ENCODE measurements at places on chromosomes 6 and 20.

GRCh38 chr6:96450082-96450769 is 71.4 kb upstream of the UFL1 start:
- DNase-seq = no peak

DNA sequence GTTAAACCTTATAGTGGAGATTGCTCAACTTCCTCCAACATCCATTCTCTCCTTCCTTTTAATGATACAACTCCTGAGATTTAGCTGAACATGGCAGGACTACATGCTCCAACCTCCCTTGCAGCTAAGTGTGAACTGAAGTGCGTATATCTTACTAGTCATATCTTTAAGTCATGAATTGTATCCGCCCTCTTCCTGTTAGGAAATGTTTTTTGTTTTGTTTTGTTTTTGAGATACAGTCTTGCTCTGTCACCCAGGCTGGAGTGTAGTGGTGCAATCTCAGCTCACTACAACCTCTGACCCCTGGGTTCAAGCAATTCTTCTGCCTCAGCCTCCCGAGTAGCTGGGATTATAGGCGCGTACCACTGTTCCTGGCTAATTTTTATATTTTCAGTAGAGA is 8.8 kb upstream of the OSTM1 start:
- DNase-seq = peak; percentile 8

DNA sequence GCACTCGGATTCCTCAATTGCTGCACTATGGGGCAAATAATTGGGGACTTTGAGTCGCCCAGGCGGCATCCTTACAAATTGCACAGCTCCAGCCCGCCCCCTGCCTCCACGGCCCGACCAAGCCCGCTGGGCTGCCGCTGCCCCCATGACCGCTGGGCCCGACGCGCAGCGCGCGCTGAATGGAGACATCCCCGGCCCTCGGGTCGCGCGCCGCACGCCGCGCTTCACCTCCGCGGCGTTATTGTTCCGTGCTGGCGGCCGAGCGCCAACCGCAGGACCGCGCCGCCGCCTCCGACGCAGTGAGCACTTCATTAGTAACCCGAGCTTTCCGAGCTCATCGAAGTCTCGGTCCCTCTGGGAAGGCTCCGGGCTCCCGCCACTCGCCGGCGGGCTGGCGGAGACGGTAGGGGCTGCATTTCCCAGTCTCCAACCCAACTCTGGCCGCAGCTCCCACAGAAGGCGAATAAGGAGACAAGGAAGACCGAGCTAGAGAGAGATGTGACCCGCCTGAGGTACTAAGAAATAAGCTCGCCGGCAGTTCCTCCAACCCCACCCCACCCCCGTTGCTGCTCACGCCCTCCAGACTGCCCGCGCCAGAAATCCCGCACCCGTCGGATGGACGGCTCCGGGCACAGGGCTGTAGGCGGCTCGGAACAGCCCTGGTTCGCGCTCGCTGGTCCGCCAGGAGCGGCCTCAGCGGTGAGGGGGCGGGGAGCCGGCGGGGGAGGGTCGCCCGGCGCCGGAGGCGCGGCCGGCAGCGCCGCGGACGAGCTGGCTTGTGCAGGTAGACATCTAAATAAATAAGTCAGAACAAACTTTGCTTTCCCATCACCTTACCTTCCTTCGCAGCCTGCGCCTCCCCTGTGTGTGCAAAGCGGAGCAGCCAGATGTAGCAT is 703 bp downstream of the EPHA7 start:
- no peak for DNase-seq

DNA sequence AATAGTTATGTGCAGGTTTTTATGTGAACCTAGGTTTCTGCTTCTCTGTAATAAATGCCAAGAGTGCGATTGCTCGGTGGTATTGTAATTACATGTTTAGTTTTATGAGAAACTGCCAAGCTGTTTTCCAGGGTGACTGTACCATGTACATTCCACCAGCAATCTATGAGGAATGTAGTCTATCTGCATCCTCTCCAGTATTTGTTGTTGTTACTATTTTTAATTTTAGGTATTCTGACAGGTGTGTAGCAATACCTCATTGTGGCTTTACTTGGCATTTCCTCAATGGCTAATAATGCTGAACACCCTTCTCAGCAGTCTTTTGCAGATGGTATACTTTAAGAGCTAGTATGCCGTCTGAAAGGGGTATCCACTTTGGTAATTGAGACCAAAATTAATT is 142.1 kb downstream of the BMP2 start:
- no peak for DNase-seq
